Hippocampal formation (tissue), 2 donors: ENCODE measurements at places on chromosomes 2 and 18.

DNA sequence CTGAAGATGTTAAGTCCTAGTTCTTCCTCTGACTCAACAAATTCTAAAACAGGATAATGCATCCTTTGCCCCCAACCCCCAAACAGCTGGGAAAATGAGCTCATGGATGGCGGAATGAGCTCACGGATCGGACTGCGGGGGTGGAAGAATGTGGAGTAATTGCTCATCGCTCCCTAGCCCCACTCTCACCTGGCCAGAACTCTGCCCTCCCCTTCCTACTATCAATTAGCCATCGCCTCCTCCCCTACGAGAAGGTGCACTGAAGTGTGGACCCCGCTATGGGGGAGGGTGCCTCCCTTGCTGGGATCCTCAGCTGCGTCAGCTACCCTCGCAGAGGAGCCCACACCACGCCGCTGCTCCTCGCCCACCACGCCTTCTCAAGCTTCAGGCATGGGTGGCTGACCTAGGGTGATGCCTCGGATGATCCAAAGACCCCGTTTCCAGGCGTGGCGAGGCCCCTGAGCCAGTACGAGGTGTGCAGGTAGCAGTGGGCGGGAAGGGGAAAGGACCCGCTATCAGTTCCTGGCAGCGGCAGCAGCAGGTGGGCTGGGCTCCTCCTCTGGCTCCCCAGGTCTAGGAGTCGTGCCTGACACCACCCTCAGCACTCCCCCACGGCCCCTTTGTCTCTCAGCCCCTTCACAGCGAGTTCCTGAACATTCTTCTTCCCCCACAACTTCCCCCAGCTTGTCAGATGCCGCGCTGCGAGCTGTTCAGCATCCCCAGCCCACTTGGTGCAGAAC is 82.1 kb upstream of the POMC start:
- DNase-seq = no peak

- DNase-seq = no peak
Measured at GRCh38 chr2:44004735-44005602, 9.2 kb upstream of the LRPPRC start.

DNA sequence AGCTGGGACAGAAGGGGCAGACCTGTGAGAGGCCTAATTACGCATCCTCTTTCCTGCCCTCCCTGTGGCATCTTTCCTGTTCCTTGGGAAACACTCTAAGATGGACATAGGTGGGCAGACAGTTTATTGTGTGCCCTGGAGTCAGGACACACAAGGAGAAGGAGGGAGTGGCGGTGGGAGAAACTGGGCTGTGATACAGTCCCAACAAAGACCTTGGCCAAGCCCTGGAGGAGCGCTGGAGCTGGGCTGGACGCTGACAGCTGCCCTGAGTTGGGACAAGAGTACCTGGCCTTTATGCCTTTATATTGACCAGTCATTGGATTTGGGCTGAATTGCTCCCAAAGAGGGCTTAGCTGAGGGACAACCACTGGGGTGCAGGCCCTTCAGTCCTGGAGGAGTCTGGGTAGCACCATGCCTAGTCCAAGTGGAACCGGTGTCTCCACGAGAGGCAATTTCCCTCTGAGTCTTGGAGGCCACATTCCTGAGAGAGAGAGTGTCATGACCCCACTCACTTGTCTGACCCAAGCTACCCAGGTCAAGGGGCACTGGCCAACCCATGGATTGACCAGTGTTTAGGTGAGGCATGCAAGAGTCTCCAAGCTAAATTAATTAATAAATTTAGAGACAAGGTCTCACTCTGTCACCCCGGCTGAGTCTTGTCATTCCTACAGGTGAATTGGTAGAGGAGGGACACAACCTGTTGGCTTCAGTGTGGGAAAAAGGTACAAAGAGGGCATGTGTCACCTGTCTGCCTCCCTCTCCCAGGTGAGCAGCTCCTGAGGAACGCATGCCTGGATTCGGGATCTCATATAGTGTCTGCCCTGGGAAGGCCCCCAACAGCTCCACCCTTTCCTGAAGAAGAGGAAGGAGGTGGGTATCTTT is 107.1 kb upstream of the ST3GAL5 start:
- DNase-seq = no peak

- no peak for DNase-seq
Measured at GRCh38 chr18:70578480-70578879, 289.6 kb downstream of the SOCS6 start.

GRCh38 chr2:217475791-217476190 is 527.0 kb downstream of the TNS1 start:
- DNase-seq = no peak

DNA sequence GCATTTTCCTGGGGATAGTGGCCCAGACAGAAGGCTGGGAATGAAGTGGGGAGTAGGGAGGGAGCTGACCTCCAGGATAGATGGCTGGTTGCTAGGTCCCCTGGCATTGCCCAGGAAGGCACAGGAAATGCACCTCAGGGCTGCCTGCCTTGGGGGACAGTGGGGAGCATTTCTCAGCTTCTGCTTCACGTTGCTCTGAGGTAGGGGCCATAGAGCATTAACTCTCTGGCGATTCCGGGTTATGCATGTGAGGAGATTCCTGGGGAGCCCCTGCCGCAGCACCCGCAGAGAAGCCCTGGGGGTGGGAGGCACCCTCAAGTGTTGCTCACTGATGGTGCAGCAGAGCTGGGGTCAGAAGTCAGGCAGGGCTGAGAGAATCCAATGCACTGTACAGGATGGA is 256.5 kb downstream of the CYP26B1 start:
- no peak for DNase-seq

DNA sequence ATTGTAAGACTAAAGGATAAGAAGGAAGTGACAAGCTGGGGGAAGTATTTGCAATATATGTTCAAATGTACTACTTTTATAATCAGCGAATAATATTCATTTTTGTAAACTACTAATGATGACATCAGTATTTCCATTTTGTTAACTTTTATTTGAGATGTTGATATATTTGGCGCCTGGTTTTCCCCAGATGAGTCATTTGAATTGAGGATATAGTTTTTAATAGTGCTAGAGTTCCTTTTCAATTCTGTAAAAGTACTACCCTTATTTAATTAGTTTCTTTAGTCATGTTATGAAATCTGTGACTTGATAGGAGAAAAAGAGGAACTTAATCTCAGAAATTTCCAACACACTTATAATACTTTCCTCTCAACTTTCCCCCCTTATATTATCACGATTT is 495.3 kb downstream of the IRS1 start:
- no peak for DNase-seq

- DNase-seq = no peak
Measured at GRCh38 chr18:77209587-77209986, 40.1 kb upstream of the GALR1 start.

DNA sequence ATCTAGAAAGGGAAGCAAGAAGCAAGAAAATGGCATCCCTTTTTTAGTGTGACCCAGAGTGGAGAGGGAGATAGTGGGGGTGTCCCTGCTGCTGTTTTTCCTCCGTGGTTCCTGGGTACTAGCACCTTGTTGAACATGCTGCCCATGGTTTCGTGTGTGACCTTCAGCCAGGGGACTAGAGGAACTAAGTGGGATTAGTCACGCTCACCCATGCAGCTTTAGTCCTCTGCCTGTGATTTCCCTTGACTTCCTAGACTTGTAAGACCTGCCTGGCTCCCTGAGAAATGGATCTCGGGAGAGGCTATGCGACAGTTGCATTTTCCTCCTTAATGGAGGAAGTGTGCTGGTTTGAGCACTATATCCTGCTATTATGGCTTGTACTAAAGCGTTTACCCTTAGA is 471.4 kb downstream of the DCDC2C start:
- no peak for DNase-seq

DNA sequence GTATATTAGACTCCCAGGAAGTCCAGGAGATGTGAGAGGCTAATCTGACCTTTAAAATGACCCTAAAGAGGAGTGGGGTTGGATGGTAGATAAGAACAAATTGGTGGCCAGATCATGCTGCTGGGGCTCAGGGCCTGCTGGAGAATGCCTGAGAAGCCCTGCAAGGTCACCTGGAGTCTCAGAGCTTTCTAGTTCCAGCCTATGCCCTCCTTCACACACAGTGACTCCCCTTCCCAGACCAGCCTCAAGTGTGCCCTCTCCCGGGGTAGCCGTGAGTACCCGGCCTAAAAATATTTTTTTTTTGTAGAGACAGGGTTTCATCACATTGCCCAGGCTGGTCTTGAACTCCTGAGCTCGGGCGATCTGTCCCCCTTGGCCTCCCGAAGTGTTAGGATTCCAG is 44.2 kb upstream of the FZD5 start:
- DNase-seq = no peak

DNA sequence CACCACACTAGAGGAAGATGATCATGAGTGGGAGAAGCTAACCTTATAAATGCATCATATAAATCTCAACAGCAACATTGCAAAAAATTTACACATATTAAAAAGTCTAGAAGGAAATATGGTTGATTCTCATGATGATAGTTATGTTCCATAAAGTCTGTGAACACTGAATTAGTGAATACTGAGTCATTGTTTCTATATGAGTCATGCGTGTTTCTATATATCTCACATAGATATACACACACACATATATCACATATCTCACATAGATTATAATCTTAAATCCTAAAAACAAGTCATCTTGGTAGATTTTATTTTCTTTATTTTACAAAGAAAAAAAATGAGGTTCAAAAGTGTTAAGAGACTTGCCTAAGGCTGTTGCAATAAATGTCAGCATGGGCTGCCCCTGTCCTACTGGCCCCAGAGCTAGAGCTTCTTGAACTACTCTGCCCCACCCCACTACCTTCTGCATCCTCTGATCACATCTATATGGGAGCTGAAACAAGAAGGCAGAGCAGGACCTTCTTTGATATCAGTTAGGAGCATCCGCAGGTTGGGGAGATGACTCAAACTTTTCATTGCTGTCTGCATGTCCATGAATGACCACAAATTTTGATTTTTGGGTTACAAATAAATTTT is 81.8 kb upstream of the ADAM23 start:
- no peak for DNase-seq

GRCh38 chr2:27134781-27135477 is 493 bp upstream of the PREB start:
- no peak for DNase-seq

GRCh38 chr18:68431111-68431921 is 283.6 kb downstream of the TMX3 start:
- no peak for DNase-seq

DNA sequence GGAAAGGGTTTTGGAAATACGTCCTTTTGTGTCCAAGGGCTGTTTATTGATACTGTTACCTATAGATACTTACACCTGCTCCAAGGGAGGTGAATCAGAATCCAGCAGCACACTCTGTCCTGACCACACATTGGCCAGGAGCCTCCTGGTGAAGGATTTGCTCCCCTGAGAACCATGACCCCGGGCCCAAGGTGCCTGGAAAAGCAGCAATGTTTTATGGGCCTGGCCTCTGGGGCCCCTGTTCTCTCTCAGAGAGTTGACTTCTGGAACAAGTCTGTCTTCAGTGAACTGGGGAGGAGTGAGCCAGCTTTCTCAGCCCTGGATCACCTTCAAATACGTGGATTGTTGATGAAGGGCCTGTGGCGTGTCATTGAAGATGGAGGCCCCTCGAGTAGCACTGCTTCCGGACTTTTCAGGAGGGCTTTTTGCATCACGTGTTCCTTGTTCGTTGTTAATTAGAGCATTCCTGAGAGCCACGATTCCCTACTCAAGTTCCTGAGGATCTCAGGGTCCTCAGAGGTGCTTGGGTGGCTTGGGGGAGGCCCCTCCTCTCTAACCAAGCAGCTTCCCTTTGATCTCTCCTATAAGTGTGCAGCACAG is 78.5 kb upstream of the RPL31 start:
- DNase-seq = no peak
